ENCODE measurements at places on chromosomes 12 and 14.

- no peak for DNase-seq
Measured at GRCh38 chr14:104632781-104633180, 28.2 kb upstream of the TMEM179 start.

DNA sequence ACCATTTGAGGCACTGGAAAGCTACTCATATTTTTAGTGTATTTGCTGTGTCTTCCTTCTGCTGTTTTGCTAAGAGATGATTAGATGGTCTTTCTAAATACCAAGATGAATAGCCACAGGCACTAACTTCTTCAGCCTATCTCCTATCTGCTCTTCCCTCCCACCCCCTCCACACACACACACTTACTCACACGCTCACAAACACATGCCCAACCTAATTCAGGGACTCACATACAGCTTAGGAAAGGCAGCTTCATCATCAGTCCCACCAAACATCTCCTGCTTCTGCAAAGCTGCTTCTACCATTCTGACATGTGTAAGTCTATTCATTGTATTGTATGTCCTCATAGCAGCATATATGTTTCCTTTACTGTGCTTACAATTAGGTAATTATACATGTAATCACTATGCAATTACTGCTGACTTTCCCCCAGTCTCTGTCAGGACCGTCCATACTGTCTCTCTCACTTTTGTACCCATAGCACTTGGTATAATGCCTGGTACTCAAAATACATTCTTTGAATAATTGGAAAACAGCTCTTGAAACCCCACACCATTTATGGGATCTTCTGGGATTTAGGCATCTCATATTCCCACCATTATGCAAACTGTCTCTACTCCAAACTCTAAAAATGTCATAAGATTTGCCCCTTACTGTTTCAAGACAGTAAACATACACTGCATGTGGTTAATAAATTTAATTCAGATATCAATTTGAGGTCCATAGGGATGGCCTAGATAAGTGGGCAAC, 83.3 kb upstream of the HIF1A start:
- DNase-seq = no peak

GRCh38 chr12:84738481-84738972, 174.1 kb downstream of the SLC6A15 start:
- DNase-seq = no peak

- DNase-seq = peak; percentile 75
Measured at GRCh38 chr12:118034429-118035189, 18.1 kb downstream of the RFC5 start.

DNA sequence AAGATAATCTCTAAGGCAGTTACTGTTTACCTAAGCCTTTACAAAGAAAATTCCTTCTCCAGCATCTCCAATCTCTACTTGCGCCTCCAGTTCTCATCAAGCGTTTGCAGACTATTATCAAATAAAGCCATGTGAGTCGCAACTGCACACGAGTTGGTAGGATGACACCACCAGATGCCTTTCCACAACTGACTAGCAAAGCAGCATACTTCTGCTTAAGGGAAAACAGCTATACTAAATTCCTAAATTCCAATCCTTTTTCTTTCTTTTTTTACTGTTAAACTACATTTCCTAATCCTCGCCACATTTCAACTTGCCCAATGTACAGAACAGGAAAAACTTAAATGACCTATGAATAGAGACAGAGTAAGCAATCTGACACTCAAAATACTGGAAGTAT, 166.7 kb downstream of the ITPR2 start:
- no peak for DNase-seq

GRCh38 chr14:76500480-76500879, 124.5 kb downstream of the ESRRB start:
- no peak for DNase-seq

DNA sequence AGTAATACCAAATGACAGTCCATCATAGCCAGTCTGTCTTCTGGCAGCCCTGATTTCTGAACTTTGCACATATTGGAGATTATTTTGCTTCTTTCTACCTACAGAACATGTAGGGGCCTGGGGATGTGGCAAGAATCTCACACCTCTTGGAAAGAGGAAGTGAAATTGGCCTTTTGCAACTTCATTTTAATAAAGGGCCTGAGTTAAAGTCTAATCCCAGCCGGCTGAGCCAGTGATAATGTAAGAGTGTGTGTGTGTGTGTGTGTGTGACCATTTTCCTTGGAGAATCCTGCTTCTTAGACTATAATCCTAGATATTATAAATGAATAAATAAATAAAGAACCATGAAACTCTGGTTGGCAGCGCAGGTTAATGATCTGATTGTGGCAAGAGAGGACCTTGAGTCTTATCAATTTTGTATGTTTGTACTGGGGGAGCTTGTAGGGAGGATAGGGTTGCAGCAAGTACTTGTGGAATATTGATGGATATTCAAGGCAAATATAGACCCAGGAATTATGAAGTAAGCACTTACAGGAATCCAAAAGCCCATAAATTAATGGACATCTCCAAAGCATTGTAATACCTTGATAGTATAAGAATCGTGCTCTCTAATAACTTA, 233.2 kb upstream of the AMIGO2 start:
- DNase-seq = no peak

DNA sequence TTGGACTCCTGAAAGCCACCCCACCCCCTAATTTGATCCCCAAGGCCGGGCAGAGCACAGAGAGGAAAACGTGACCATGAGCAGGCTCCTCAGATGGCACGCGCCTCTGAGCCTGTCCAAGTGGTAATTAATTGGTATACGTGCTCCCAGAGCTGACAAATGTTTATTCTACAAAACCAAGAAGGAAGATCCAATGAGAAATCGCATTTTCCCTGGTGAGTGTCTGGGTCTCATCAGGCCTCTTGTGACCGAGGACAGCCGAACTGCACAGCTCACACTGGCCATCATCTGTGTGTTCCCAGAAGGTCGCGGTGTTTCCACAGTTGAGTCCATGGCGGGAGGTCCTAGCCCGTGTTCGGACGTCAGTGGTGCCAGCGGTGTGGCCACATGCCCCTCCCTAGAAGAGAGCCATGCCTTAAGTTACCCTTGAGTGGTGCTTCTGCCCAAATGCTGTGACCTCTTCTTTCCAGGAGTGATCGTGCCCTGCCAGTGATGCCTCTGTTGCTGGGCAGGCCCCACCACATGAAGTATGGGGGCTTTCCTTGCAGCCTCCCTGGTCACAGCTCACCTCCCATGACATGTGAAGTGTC, 317.5 kb upstream of the RTL1 start:
- DNase-seq = no peak

DNA sequence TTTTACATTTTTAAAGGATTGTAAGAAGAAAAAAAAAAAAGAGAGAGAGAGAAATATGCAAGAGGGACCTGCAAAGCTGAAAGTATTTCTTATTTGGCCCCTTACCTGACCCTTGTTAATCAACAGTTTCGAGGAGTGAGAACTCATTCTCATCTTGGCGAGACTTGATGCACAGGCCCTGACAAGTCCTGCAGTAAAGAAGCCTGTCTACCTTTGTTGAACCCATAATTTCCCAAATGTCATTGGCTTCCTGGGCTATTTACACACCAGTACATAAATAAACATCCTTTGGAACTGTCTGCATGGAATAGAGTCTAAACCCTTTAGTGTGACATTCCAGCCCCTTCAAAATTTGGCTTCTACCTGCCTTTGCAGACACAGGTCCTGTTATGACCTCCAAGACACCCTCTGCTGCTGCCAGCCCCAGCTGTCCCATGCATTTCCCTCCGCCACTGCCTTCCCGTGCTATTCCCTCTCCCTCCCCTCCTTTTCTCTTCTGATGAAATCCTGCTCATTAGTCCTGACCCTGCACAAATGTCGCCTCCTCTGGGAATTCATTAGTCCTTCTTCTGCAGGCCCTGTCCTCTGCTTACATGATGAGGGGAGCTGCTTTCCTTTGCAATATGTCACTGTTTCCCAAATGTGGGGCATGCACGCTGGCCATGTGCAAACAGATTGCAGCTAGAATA, 35.1 kb downstream of the MYL2 start:
- DNase-seq = no peak

DNA sequence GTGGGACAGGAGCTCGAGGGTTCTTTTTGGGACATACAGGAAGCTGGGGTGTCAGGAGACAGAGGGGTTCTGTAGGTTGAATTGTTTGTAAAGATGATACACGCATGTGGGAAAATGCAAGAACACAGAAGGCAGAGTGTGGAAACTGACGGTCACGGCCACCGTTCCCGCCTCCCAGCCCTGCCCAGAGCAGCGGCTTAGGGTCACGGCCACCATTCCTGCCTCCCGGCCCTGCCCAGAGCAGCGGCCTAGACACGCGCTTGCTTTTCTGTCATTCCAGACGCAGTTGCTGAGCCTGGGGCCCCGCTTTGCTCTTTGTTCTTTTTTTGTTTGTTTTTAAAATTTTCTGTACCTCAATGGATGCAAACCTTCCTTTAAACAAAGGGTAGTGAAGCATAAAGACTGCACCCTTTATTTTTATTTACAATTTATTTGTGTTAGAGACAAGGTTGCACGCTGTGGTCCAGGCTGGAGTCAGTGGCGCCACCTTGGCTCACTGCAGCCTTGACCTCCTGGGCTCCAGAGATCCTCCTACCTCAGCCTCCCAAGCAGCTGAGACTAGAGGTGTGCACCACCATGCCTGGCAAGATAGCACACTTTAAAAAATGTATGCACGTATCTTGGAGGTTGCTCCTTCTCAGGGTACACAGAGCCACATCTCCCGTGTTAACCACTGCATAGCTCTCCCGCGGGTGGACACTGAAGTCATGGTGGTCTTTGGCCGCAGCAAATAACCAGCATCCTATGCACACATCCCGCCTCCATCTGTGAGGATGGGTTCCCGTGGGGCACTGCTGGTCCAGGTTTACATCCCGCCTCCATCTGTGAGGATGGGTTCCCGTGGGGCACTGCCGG, 142.3 kb downstream of the ADGRD1 start:
- DNase-seq = no peak

DNA sequence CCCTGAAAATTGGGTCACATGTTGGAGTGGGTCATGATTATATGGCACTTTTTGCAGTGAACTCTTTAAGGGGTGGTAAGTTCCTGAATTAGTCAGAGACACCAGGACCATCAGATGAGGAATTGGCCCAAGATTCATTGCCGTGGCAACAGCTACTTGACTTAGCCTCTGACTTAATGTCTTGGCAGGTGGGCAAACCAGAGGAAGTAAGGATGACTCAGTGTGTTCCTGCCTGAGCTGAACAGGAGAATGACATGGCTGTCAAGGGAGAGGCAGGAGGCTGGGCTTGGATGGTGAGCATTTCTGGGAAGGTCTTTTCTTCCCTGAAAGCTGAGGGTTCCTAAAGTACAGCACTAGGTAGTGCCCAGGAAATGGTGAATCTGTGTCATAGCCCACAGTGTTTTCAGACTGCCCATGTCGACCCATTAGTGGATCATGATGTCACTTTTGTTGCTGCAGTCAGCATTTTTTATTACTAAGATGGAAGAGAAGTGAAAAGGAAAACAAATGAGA, 170.1 kb upstream of the PWP1 start:
- DNase-seq = no peak

GRCh38 chr12:118727196-118727978, 254.0 kb upstream of the SRRM4 start:
- no peak for DNase-seq

GRCh38 chr14:79749065-79749464, 462.2 kb downstream of the DIO2 start:
- DNase-seq = no peak

GRCh38 chr12:54004063-54004840, 4.3 kb downstream of the HOXC9 start:
- DNase-seq = peak; percentile 59

GRCh38 chr12:77549383-77550128, 281.1 kb upstream of the NAV3 start:
- no peak for DNase-seq

GRCh38 chr14:59197695-59198262, 9.3 kb downstream of the DAAM1 start:
- DNase-seq = no peak

DNA sequence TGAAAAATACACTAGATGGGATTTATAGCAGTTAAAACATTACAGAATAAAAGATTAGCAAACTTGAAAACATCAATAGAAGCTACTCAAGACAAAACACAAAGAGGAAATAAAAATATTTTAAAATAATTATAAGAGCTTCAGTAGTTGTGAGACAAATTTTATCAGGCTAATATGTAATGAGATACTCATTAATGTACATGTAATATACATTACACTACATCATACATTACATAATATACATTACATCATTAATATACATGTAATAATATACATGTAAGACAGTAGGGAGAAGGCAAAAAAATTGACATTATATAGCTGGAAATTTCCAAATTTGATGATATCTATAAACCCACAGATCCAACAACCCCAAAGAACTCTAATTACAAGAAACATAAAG, 249.4 kb upstream of the HMGA2 start:
- no peak for DNase-seq

- no peak for DNase-seq
Measured at GRCh38 chr14:87325741-87326140, 667.2 kb downstream of the GALC start.

DNA sequence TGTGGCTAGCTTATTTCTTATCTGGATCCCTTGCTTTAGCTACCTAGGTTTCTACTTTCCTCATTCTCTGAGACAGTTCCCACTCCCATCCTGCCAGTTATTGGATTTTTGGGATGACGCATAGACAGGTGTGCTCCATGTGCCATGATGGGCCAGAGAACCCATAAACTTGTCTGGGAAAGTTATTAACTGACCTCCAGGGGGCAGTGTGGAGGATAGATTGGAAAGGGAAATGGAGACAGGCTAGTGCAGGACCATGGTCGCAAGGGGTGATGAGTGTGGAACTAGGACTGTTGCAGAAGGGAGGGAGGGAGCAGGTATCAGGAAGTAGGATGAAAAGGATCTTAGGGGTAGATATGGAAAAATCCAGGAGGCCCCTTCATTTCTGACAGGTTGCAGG, 80.3 kb downstream of the ESRRB start:
- DNase-seq = peak; percentile 44

DNA sequence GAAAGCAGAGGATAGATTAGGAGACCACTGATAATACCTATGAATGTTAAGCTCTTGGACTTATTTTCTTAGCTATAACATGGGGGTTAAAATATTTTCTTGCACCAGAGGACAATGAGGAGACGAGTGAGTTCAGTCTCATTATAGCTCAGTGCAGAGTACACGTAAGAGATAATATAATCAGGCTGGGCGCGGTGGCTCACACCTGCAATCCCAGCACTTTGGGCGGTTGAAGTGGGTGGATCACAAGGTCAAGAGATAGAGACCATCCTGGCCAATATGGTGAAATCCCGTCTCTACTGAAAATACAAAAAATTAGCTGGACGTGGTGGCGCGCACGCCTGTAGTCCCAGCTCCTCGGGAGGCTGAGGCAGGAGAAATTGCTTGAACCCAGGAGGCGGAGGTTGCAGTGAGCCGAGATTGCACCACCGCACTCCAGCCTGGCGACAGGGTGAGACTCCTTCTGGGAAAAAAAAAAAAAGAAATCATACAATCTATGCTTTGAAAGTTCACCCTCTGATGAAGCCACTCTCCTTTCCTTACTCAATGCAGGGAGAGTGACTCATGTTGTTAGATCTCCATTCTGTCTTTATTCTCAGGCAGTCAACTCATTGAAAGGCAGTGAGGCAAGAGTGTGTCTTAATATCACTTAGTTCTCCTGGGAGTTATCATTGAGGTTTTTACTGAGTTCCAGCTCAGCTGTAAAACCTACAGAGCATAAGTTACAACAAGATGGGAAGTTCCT, 134.2 kb downstream of the SYNE2 start:
- DNase-seq = no peak

GRCh38 chr14:90971687-90972086, 88.8 kb downstream of the RPS6KA5 start:
- DNase-seq = no peak

Data from HT-29 (cell line).